ENCODE measurements at places on chromosomes 2 and 18. TPM values are rescaled to one million over a fixed set of nuclear protein-coding genes. Genes with fewer than 3 reads are reported as not detected.

Gene TUBA4B
- total RNA-seq, result not detected

Gene GPR17
- not detected for total RNA-seq

Gene REG3A
- not detected for total RNA-seq

Gene TEX44
- total RNA-seq, result not detected

Gene C2orf78
- not detected for total RNA-seq

Gene SFT2D3
- 3.1 TPM for total RNA-seq

Gene ASB18
- not detected for total RNA-seq

Gene XDH
- total RNA-seq, result not detected

Gene USP14
- total RNA-seq, result 90.0 TPM

Gene SCN7A
- not detected for total RNA-seq

Gene CENPA
- total RNA-seq, result 42.9 TPM

Gene FOXD4L1
- total RNA-seq, result not detected

Gene DSC2
- total RNA-seq, result 0.02 TPM

Gene UGT1A5
- total RNA-seq, result not detected

Gene C2orf80
- total RNA-seq, result not detected

Gene SP140
- total RNA-seq, result 95.1 TPM

Gene FBXO36
- 1.6 TPM for total RNA-seq

Gene ACTG2
- not detected for total RNA-seq

Gene VIL1
- not detected for total RNA-seq

Gene GRHL1
- total RNA-seq, result 0.79 TPM

Gene SLC38A11
- total RNA-seq, result not detected

Gene MSGN1
- total RNA-seq, result not detected

Gene SLC16A14
- total RNA-seq, result 0.79 TPM

All from activated naive CD4-positive, alpha-beta T cell treated with anti-CD3 and anti-CD28 coated beads for 36 hours (primary cell).